RCC 7860 (cell line): ENCODE measurements at places on chromosomes 7 and 10.

DNA sequence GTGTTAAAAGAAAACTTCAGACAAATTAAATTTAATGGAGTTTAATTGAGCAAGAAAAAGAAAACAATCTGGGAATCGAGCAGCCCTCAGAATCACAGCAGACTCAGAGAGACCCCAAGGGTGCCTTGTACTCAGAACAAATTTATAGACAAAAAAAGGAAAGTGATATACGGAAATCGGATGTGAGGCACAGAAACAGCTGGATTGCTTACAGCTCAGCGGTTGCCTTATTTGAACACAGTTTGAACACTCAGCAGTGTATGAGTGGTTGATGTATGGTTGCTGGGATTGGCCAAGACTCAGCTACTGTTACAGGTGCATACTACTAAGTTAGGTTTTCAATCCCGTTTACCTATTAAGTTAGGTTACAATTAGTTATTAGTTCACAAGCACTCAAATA is 103.8 kb upstream of the LYZL1 start:
- no peak for DNase-seq

GRCh38 chr10:103966671-103967447 is at the start of gene SLK:
Gene SLK (plus strand): TSS chr10:103967140. CDS start chr10:103967746, 606 bp downstream.
- peak; percentile 57 for DNase-seq

DNA sequence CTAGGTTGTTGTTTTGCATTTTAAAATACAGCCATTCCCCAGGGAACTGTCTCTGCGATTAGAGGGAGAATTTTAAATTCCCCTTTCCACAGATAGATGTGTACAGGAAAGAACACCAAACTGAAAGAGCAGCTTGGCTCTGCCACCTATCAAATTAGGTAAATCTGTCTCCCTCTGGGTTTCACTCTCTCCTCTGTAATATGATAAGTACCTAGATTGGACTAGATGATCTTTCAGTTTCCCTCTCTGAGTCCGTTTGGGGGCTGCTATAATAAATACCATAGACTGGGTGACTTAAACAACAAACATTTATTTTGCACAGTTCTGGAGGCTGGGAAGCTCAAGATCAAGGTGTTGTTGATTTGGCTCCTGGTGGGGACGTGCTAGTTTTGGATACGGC is 186.0 kb downstream of the KIF20B start:
- DNase-seq, result no peak

DNA sequence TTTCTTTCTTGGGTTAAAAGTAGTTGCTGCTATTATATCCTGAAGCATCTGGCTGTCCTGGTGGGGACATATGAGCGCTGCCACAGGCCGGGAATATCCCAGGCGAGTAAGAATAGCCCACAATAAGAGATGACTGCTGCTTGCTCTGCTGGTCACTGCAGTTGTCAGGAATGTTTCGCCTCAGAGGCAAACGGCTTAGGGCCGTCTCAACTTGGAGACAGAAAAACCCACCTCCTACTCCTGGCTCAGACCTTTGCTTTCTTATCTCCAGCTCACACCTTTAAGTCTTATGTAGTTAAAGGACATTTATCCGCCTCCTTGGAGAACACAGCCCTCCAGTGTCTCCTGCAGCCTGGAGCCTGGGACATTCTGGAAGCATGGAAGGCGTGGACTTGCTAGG is at the start of gene GJD4:
Gene GJD4 (plus strand): TSS at position 151 of the 400 bp plus-strand sequence. CDS start 227 bp downstream, at position 378.
- DNase-seq, result no peak

DNA sequence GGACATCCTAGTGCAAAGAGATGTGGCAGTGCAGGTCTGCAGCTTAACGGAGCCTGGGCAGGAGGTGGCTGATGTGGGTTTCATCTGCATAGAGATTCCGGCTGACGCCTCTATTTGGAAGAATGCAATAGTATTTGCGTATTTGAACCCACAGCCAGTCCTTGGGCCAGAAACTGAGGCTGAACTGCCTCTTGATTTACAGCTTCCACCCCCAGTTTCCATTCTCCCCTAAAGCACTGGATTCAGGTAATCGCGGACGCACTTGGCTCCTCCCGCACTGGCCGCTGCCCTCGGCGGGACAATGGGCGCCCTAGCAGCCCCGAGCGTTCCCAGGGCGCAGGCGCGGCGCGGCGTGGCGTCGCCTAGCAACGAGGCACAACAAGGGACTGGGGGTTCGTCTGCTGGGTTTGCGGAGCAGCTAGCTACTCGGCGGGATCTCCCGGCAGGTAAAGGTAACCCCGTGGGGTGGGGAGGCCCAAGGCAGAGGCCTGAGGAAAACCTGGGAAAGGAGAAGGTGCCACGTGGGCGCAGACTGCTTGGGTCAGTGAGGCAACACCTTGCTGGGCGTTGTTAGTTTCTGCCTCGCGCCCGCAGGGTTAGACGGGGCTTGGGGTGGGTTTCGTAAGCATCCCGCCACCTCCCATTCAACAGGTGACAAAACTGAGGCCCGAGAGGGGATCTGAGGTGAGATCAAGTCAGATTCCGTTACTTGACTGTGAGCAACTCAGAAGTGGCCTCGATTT is at the start of gene ARMC3:
Gene ARMC3 (plus strand): TSS at position 393 of the 743 bp plus-strand sequence. CDS start 3,944 bp downstream, outside the sequence.
- DNase-seq, result no peak

- DNase-seq, result no peak
These were observed 107.8 kb downstream of the TBXAS1 start for GRCh38 chr7:139936760-139937310.

GRCh38 chr7:24879291-24879690 is 100.7 kb downstream of the OSBPL3 start:
- no peak for DNase-seq

- no peak for DNase-seq
These were observed 655 bp downstream of the LMTK2 start for GRCh38 chr7:98107313-98107721.

DNA sequence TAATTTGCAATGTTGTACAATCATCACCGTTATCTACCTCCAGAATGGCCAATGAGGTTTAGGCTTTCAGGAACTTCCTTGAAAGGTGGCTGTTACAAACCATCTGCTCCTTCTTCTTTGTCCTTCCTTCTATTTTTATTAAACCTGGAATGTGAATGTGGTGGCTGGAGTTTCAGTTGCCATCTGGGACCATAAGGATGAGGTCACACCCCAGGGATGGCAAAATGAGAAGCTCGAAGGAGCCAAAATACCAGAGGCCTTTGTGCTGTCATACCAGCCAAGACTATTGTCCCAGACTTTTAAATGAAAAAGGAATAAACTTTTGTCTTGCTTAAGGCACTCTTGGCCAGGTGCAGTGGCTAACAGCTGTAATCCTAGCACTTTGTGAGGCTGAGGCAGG is 30.9 kb upstream of the LMTK2 start:
- DNase-seq, result no peak

GRCh38 chr7:68752485-68753178 is 845.6 kb upstream of the AUTS2 start:
- no peak for DNase-seq

GRCh38 chr10:76149182-76149581 is 717.8 kb downstream of the LRMDA start:
- DNase-seq, result no peak

- no peak for DNase-seq
These were observed 181.1 kb downstream of the TNS3 start for GRCh38 chr7:47400741-47401206.

DNA sequence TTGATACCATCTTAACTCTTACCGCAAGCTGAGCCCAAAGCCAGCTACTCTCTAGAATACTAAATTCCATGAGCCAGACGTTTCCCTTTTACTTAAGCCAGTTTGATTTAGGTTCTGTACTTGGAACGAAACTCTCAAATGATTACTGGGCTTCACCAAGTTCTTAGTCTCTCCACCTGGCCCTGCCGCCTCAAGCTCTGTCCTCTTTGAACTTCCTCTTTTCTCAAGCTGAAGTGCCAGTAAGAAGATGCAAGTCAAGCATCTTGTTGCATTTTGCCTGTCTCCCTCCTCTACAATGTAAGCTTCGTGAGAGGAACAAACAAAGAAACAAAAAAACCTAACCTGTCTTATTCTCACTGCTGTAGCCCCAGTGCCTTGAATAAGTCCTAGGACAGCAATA is 358.2 kb upstream of the NPVF start:
- no peak for DNase-seq

GRCh38 chr10:61452655-61453641 is at the start of gene TMEM26:
Gene TMEM26 (minus strand): TSS chr10:61453381. CDS start chr10:61453081, 300 bp downstream.
- DNase-seq, result no peak
